ENCODE measurements at places on chromosomes 7 and 10. TPM values are rescaled to one million over a fixed set of nuclear protein-coding genes. Genes with fewer than 3 reads are reported as not detected.

TRPV5 gene
- total RNA-seq = not detected

LIPN gene
- total RNA-seq = not detected

PNLIPRP2 gene
- total RNA-seq = not detected

HOXA1 gene
- 0.25 TPM for total RNA-seq

GNAT3 gene
- not detected for total RNA-seq

PHYHIPL gene
- not detected for total RNA-seq

CYP3A7 gene
- total RNA-seq = not detected

SH2D4B gene
- total RNA-seq = 0.20 TPM

CPA4 gene
- not detected for total RNA-seq

CALHM2 gene
- 9.5 TPM for total RNA-seq

ARMC3 gene
- not detected for total RNA-seq

COL28A1 gene
- total RNA-seq = not detected

TPST1 gene
- 2.4 TPM for total RNA-seq

HTR7 gene
- total RNA-seq = not detected

CALHM3 gene
- total RNA-seq = not detected

SUV39H2 gene
- total RNA-seq = 45.8 TPM

NKX2-3 gene
- total RNA-seq = not detected

ADARB2 gene
- 1.6 TPM for total RNA-seq

SND1 gene
- 206 TPM for total RNA-seq

SLC35G1 gene
- total RNA-seq = 2.0 TPM

ANKRD61 gene
- 0.27 TPM for total RNA-seq

TFPI2 gene
- not detected for total RNA-seq

GIMAP4 gene
- total RNA-seq = 97.8 TPM

UBN2 gene
- total RNA-seq = 7.6 TPM

SLC26A5 gene
- not detected for total RNA-seq

PLCE1 gene
- not detected for total RNA-seq

LMTK2 gene
- 9.4 TPM for total RNA-seq

Measured in activated CD8-positive, alpha-beta T cell treated with anti-CD3 and anti-CD28 coated beads for 36 hours (primary cell).